ENCODE measurements at places on chromosomes 6 and 20.

- DNase-seq, result no peak
Measured at GRCh38 chr6:101845621-101846020, 452.1 kb downstream of the GRIK2 start.

- no peak for DNase-seq
Measured at GRCh38 chr6:33467091-33467490, 12.7 kb downstream of the ZBTB9 start.

- DNase-seq, result no peak
Measured at GRCh38 chr6:78580923-78581322, 286.4 kb upstream of the IRAK1BP1 start.

DNA sequence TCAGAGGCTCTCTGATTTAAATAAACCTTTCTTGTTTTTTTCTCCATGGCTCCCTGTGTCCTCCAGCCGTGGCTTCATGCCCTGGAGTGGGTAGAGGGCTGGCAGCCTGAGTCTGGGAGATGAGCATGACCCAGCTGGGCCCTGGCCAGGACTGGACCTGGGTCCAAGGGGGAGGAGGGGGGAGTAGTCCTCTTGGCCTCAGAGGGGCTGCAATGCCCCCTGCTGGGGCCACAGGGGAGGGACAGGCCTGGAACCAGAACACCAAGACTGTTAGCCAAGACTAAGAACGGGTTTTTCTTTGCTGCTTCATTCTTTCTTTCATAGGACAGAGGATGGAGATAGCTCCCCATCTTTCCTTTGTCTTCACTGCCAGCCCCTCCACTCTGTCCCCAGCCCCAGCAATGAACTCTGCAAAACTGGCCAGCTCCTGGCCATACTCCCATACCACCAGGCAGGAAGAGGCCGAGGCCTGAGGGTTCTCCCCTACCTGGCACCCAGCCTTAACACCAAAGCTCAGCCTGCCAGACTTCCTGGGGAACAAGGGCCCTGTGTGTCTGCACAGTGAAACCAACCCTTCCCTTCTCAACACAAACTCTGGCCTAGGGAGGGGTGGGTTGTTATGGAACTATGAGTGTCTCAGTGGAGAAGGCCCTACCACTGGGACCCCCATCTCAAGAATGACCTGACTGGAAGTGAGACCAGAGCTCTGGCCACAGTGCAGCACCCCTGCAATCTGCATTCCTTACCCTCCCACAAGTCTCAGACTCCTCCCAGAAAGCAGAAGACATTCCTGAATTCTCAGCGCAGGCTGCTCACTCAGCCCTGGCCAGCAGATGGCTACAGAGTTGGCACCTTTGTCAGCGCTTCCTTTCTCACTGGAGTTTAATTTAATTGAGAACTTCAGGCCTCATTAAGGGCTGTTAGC, 11.0 kb downstream of the SLC29A1 start:
- peak; percentile 50 for DNase-seq

GRCh38 chr6:31083742-31084354, 28.5 kb downstream of the C6orf15 start:
- no peak for DNase-seq

DNA sequence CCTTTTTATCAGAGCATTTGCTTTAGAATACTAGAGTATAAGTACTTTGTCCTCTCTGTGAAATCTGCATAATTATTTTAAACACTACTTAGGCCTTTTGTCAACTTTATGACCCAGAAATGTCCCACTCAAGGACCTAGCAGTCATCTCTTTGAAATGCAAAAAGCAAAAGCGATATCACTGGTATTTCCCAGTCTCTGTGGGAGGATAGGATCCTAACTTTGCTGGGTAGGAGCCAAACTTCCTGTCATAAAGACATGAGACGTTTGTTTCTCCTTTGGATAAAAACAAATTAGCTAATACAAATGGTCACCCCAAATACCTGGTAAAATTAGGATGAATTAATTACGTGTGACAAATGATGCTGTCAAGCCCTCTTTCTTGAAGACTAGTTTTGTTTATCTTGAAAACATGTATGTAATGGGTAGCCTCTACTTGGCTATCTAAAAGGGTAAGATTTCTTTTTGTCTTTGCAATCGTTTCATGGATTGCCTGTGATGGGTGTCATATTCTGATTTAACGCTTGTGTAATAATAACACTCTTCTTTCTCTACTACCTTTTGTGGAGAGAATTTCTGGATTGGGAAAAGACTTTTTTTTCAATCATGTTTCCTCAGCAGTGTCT, 36.2 kb downstream of the DCDC2 start:
- peak; percentile 65 for DNase-seq

GRCh38 chr6:135183532-135184440, 2.7 kb downstream of the MYB start:
- DNase-seq, result peak; percentile 7

DNA sequence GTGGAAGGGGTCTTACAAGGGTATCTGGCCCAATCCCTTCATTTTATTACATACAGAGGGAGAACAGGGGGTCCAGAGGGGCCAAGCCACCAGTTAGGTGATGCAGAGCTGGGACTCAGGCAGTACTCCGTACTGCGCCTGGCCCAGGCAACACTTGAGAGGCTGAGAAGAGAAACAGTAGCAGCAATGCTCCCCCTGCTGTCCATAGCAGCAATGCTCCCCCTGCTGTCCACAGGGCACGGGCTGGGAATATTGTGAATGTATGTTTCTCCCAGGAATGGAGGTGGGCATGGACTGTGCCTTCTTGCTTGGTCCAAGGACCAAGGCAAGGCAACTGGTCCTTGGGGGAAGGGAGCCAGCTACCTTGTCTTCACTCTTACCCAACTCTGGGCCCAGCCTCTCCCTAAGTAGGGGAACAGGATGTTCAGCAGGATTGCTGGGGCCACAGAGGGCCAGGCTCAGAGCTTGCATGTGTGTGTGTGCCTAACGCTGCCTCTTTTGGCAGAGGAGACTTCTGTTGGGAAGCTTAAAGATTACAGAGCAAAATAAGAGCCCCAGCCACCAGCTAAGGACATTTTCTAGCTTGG, 14.8 kb upstream of the FAM83C start:
- peak; percentile 77 for DNase-seq

GRCh38 chr6:138977242-138977641, 10.8 kb downstream of the REPS1 start:
- DNase-seq, result no peak

DNA sequence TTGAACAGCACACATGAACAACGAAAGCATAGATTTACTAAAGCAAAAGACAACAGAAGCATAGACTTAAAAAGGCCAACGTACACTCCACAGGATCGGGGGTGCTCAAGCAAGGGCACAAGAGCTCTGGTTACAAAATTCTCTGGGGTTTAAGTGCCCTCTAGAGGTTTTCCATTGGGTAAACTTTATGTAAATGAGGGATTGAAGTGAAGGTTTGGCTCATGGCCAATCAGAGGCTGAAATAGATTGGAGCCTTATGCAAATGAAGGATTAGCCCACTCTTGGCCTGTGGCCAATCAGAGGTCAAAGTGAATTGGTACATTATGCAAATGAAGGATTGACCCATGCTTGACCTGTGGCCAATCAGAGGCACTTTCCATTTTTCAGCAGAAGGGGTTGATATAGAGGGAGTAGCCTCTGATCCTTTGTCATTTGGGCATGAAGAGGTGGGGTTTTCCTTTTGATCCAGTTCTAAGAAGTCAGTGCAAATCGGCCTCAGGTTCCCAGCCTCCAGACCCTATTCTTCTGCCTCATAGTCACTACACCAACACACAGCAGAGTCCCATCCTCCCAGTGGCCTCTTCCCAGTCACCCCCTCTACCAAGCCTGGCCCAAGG, 244.9 kb downstream of the THBS2 start:
- DNase-seq, result no peak

DNA sequence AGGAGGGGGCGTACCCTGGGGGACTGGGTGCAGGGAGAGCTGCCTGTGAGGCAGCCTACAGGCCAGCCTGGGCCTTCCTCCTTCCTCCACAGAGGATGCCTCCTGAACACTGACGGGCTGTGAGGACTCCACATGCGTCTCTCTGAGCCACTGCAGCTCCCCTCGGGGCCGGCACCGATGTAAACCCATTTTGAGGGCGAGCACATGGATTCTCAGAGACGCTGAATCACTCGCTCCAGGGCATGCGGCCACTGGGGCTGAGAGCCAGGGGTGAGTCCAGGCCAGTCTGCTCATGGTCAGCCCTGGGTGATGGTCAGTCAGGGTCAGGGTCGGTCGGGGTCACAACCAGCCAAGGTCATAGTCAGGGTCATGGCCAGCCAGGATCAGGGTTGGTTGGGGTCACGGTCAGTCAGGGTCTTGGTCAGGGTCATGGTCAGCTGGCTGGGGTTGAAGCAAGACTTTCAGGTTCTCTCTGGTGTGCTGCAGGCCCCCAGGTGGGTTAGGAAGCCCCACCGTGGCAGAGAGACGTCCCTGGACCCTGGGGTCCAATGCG, 14.7 kb upstream of the RBBP8NL start:
- no peak for DNase-seq

DNA sequence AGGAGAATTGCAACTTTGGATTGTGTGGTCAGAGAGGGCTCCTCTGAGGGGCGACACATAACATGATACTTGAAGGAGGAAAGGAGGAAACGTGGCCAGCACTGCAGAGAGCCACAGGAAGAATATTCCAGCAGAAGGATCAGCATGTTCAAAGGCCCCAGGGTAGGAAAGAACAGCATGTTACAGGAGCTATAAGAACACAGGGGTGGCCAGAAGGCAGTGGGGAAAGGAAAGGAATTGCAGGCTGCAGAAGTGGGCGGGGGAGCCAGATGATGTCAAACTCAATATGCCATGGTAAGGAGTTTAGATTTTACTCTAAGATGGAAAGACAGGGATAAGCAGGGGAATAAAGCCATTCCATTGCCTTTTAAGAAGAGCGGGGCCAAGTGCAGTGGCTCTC, 30.7 kb downstream of the MGME1 start:
- DNase-seq, result no peak

DNA sequence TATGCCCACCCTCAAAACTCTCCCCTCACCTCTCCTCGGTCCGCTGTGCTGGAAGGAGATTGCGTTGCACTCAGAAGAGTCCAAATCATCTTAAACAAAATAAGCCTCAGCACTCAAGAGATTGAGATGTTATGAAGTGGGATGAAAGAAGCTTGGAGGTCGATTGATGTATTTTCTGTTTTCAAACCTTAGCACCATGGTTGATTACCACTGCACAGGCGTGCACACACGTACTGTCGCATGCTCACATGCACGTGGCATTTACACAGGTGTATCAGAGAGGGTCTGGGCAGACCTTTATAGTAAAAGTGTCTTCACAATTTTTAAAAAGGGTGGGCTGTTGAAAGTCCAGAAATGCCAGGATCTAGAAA, 612 bp upstream of the AGPAT4 start:
- no peak for DNase-seq

GRCh38 chr20:1086277-1087213, 31.9 kb upstream of the PSMF1 start:
- DNase-seq, result no peak

- DNase-seq, result no peak
Measured at GRCh38 chr6:1162367-1163275, 149.3 kb upstream of the FOXQ1 start.

- DNase-seq, result no peak
Measured at GRCh38 chr6:159640722-159641482, 52.1 kb downstream of the SOD2 start.

DNA sequence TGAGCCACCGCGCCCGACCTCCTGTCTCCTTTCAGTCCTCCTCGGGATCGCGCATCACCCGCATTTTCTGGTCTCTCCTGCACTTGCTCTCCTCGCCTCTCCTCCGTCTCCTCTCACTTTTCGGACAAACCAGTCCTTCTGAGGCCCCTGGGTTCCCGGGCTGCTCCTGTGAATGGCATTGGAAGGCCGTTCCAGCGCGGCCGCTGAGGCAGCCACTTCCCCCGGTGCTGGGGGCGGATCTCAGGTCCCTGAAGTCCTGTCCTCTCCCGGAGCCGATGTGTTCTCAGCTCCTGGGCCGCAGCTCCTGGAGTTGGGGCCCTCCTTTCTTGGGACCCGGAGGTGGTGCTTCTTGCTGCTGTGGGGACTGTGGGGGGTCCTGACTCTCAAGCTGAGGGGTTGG, 803 bp downstream of the MICB start:
- DNase-seq, result no peak

GRCh38 chr6:35677456-35677855, 11.3 kb downstream of the FKBP5 start:
- DNase-seq, result peak; percentile 9

All from RCC 7860 (cell line).